ENCODE measurements at places on chromosomes 1 and 21.

GRCh38 chr1:90782046-90782445, 64.9 kb upstream of the BARHL2 start:
- no peak for DNase-seq

DNA sequence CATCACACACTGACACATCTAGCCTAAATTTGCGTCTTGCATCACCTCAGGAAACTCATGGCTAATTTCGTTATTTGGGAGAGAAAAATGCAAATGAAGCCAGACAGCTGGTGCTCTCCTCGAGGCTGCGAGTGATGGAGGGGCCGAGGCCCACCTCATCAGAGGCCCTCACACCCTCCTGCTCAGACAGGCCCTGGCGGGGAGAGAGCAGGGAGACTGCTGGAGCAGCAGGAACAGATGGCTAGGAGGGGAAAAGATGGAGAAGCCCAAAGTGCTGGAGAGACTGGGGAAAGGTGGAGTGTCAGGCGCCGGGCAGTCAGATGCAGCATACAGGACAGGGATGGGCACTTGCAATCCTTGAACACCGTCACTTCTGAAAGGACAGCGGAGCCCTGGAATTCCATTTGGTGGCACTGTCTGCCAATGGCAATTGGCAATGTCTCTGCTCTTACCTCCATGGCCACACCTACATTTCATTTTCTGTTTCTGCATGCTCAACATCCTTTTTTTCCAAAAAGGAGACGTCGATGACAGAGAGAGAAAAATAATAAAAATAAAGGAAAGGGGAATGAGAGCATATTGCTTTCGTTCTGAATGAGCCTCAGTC, 286.2 kb downstream of the SPATA17 start:
- no peak for DNase-seq

DNA sequence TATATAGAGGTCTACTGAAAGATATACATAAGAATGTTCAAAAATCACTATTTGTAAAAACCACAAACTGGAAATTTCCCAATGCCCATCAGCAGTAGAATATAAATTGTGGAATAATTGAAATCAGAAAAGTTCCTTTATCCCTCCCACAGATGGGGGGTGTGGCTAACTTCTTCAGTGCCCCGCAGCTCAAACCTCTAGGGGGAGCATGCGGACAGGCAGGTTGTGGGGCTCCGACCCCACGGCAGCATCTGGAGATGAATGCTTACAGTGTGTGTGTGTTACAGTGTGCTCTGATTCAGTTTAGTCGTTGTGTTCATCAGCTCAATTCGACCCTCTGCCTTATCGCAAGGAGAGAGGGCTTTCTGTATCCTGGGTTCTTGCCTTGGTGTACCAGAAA, 262.1 kb upstream of the LRRC7 start:
- DNase-seq = no peak

GRCh38 chr21:43305811-43306311, 121.1 kb downstream of the SIK1 start:
- no peak for DNase-seq

GRCh38 chr21:42925114-42925926, at the start of gene ERVH48-1:
ERVH48-1 (minus strand) TSS chr21:42925630; CDS start chr21:42919006, 6,624 bp downstream.
- no peak for DNase-seq

DNA sequence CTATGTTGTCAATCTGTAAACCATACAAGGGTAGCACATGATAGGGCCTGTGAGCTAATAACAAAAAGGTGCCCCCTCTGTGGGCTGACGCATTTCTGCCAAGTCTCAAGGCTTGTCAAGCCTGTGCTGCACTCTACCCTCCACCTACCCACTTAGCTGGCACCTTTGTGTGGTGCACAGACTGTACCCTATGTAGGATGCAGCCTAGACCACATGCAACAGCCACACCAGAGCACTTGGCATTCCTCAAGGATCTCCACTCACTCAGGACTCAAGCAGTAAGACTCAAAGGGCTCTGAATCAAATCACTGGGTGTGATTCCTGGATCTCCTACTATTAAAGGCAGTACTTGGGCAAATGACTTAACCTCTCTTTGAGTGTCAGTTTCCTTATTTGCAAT, 133.5 kb downstream of the BEND5 start:
- no peak for DNase-seq

- DNase-seq = no peak
Observed at GRCh38 chr1:19946971-19947370, 23.6 kb upstream of the PLA2G2E start.

- no peak for DNase-seq
Observed at GRCh38 chr1:57845041-57845440, 421.2 kb upstream of the DAB1 start.

DNA sequence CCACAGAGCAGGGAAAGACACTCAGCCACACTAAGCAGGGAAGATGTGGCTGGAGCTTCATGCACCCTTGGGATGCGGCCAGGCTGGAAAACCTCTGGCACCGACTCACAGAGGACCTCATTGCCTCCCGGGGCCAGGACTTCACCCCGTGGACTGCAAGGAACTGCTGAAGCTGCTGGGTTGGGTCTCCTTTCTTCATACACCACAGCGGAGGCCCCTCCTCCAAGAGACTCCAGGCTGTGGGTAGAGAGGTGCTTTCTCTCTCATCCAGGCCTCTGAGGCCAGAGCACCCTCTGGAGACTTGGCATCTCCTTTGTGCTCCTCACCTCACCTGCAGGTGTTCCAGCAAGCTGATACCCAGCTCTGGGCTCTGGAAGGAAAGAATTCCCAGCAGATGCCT, 76.0 kb upstream of the EDN2 start:
- DNase-seq = no peak

DNA sequence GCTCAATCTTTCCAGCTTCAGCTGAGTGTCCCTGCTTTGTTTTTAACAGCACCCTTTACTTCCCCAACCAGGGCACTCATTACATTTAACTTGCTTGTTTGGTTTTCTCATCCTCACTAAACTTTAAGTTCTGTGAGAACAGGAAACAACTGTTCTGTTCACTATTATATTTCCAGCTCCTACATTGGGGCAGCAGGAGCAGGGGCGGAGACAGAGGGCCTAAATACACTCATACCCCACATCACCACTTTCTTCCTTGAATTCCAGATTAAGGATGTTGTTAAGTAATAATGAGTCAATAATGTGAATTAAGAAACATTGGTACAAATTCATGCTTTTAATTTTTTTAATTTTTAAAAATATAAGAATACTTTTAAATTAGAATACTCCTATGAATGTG, 6.0 kb downstream of the DRAM2 start:
- no peak for DNase-seq

- DNase-seq = no peak
Observed at GRCh38 chr1:79469139-79469538, 462.6 kb upstream of the ADGRL4 start.

GRCh38 chr1:208791456-208791855, 547.3 kb upstream of the PLXNA2 start:
- no peak for DNase-seq

DNA sequence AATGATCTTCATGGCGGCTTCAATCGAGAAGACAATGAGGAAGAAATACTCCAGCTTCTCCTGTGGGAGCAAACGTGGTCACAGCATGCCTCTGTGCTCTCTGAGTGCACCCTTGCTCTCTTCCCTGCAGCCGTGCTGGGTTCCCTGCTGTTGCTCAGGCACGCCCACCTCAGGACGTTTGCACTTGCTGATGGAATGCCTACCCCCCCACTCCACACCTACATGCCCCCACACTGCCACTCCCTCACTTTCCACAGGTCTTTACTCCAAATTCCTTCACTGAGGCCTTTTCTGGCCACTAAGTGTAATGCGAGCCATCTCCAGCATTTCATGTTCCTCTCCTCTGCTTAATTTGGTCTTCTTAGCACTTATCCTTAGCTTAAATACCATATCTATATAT, 18.3 kb downstream of the CACNA1S start:
- DNase-seq = no peak

- no peak for DNase-seq
Observed at GRCh38 chr1:150576367-150576711, 3.1 kb downstream of the MCL1 start.

GRCh38 chr1:86826856-86827255, 87.1 kb downstream of the SELENOF start:
- DNase-seq = no peak

- DNase-seq = no peak
Observed at GRCh38 chr1:205266611-205267305, 39.0 kb downstream of the TMCC2 start.

All from activated T-cell treated with anti-CD3 and anti-CD28 coated beads, Interleukin-2, amount 50 U/mL, for 1 hour (primary cell).